ENCODE measurements at places on chromosomes 6 and 20.

- no peak for DNase-seq
Observed at GRCh38 chr6:132758689-132759088, 985 bp upstream of the VNN2 start.

GRCh38 chr20:64095927-64096326, 11.4 kb downstream of the NPBWR2 start:
- DNase-seq: no peak

GRCh38 chr6:152775428-152775827, 24.8 kb downstream of the VIP start:
- no peak for DNase-seq

GRCh38 chr6:158905277-158905676, 86.1 kb upstream of the EZR start:
- no peak for DNase-seq

- no peak for DNase-seq
Observed at GRCh38 chr20:38079353-38079752, 45.8 kb downstream of the RPRD1B start.

- no peak for DNase-seq
Observed at GRCh38 chr6:46652232-46652602, 401 bp downstream of the CYP39A1 start.

- DNase-seq: no peak
Observed at GRCh38 chr6:44624226-44624625, 236.7 kb downstream of the CDC5L start.

GRCh38 chr6:131159578-131159977, 24.3 kb downstream of the AKAP7 start:
- DNase-seq: no peak

DNA sequence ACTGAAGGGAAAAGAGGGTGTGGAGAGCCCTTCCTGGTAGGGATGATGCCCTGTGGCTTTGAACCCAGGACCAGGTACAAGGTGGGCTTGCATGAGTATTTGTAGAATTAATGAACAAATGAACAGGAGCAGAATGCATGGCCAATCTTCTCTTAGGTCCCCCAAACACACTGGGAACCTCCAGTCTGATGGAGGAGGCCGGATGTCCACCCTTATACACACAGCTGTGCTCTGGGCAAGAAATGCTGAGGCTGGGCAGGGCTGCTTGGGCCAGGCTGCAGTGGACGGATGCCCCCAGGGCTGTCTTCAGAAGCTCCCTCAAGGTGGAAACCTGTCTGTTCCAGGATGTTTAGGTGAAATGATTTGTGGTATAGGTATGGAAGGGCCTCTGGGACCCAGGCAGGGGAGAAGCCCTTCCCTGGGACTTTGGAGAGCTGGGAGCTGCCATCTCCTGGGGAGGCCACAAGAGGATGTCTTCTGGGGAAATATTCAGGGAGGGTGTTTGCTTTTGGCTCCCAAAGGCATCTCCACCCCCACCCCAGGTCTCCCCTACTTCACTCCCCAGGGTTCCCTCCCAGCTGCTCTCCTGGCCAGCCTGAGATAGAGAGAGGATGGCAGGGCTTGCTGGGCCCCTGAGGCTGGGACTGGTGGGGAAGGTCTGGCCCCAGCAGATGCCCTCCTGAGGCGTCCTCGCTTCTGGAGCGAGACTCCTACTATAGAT, 23.3 kb downstream of the VEGFA start:
- no peak for DNase-seq

DNA sequence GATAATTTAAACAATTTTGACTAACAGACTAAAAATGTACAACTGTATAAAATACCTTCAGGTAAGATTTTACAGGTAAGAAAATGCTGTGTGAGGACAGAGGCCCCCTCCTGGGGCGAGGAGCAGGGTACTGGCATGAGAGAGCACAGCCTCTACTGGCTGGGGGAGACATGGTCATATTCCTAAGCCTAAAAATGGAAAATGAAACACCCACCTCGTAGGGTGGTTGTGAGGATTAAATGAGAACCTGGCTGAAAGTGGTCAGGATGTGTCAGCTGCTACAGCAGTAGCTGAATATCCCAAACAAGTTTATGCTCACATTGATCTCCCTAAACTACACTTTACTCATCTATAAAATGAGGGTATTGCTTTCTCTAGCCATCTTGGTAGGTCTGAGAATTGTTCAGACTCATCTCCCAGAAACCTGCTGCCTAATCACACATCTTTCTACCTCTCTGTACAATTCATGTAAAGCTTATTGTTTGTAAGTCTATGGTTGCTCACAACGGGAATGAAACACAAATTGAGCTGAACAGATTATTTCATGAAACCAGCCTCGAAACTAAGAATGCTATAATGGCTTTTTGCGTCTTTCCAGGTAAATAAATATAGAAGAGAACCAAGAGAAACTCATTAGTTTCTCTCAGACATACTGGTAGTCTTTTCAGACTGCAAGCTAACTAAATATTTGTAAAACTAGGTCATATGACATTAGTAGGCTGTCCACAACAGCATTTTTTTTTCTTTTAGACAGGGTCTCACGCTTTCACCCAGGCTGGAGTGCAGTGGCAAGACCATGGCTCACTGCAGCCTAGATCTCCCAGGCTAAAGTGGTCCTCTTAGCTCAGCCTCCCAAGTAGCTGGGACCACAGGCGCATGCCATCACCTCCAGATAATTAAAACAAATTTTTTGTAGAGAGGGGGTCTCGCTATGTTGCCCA, 69.6 kb downstream of the POPDC3 start:
- DNase-seq: no peak

DNA sequence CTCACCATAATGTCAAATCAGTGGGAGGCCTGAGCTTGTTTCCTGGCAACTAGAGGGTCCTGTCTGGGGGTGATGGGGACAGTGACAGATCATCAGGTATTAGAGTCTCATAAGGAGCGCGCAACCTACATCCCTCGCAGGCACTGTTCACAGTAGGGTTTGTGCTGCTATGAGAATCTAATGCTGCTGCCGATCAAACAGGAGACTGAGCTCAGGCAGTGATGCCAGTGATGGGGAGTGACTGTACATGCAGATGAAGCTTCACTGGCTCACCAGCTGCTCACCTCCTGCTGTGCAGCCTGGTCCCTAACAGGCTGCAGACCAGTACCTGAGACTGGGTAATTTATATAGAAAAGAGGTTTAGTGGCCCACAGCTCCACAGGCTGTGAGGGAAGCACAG, 147.3 kb downstream of the TTLL2 start:
- no peak for DNase-seq

- no peak for DNase-seq
Observed at GRCh38 chr6:113362301-113363047, 494.7 kb upstream of the MARCKS start.

DNA sequence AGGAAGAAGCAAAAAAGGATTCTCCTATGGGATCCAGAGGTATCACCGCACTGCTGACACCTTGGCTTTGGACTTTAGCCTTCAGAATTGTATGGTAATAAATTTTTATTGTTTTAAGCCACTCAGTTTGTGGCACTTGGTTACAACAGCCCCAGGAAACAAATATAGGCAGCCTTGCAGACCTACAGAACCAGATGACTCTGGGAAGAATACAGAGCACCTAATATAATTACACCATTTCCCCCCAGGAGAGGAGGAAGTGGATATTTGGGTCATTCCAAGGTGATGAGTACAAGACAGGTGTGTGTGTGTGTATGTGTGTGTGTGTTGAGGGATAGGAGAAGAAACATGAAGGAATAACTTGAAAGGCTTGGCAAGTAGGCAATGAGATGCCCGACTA, 84.2 kb upstream of the ENPP5 start:
- DNase-seq: no peak

GRCh38 chr6:70797625-70798024, 129.9 kb downstream of the SMAP1 start:
- DNase-seq: no peak

GRCh38 chr6:85402922-85403321, 47.0 kb upstream of the NT5E start:
- DNase-seq: no peak

- DNase-seq: no peak
Observed at GRCh38 chr6:160791981-160792418, 90.0 kb downstream of the PLG start.

DNA sequence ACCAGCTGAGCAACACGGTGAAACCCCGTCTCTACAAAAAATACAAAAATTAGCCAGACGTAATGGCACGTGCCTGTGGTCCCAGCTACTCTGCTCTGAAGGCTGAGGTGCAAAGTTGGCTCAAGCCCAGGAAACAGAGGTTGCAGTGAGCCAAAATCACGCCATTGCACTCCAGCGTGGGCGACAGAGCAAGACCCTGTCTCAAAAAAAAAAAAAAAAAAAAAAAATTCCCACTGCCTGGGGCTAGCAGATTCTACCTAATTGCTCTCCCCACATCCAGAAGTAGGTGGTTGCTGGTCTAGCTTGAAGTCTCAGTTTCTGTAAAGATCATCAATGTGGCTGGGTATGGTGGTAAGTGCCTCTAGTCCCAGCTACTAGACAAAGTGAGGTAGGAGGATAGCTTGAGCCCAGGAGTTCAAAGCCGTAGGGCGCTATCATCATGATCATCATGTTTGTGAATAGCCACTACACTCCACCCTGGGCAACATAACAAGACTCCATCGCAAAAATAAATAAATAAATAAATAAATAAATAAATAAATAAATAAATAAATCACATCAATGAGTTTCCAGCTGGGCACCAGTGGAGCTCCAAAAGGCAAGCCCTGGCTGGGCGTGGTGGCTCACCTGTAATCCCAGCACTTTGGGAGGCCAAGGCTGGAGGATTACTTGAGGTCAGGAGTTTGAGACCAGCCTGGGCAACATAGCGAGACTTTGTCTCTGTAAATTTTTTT, 6.3 kb upstream of the AP5S1 start:
- DNase-seq: no peak

GRCh38 chr6:42147138-42147562, 4.7 kb upstream of the C6orf132 start:
- DNase-seq: no peak

- no peak for DNase-seq
Observed at GRCh38 chr20:22762576-22763256, 178.3 kb upstream of the FOXA2 start.

- no peak for DNase-seq
Observed at GRCh38 chr6:103723438-103724322, 1136.0 kb downstream of the HACE1 start.

DNA sequence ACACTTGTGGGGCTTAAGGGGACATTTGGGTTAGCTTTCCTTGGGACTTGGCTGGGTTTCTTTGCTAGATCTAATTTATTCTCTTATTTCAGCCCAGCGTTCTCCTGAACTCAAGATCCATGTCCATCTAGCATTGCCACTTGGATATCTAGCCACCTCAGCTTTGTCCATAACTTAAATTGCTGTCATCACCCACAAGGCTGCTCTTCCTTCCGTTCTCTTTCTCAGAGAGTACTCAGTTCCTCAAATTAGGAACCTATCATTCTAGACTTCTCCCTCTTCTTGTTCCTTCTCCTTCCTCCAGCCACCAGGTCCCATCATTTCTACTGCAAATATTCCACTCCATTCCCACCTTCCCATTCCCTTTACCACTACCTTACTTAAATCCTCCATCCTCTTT, 4.3 kb downstream of the SMIM26 start:
- no peak for DNase-seq

DNA sequence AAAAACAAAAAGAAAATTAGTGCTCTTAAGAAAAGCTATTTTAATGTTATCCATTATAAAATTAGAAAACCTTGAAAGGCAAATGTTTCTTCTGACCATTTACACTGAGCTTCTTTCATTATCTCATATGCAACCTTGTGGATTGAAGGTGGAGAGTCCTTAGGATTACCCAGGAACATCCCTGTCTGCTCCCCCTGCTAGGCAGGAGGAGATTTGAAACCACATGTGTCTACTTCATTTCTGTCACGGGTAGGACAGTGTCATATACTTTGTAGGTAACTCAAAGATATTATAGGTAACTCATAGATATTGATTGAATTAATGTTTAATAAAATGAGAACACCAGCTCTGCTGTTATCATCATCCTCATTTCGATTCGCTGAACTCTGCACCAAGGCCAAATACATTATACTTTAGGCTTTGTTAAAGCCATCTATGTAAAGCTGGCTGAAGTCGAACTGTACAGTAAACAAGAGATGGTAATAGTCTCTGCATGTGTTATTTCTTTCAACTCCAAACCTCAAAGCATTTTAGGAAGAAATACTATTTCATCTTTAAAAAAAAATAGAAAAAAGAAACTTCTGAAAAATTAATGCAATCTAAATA, 49.5 kb downstream of the HDAC2 start:
- DNase-seq: no peak

GRCh38 chr6:6892744-6893583, 214.8 kb upstream of the RREB1 start:
- DNase-seq: no peak

DNA sequence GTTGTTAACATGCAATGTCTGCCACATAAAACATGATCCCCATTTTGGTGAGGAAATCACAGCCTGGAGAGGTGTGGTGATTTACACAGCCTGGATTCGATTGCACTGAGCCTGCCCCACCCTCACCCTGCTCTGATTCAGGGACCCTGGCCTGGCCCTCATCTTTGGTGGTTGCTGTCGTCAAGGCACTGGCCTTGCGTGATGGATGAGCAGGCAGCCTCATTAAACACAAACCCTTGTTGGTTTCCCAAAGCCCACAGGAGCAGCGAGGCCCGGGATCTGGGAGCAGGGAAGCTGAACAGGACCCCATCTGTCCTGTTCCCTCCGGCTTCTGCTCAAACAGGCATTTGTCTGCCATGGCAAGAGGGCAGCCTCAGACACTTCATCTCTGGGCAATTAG, 70.8 kb downstream of the CHMP4B start:
- DNase-seq: no peak

DNA sequence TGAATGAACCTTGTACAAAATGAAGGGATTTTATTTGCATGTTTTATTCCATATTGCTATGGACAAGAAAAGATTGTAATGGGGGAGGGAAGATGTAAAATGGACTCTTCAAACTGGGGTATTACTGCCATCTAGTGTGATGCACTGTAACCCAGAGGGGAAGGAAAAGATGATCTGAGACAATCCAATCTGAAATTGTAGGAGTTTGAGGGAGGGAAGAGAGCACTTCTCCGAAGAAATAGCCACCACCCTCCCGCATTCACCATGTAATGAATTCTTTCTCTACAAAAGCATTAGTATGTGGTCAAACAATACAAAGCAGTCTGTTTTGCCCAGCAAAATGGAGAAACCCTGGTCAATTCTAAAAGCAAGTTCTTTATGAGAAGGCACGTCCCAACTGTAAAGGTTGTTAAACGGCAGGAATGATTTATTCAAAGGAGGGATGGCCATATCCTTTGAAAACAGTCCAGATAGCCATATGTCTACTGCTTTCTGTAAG, 679.5 kb upstream of the NRSN1 start:
- no peak for DNase-seq

GRCh38 chr6:11208267-11208666, 24.2 kb downstream of the NEDD9 start:
- DNase-seq: no peak

GRCh38 chr20:62496568-62497218, 20.9 kb upstream of the GATA5 start:
- no peak for DNase-seq

GRCh38 chr6:143015300-143015706, 45.4 kb upstream of the AIG1 start:
- DNase-seq: no peak

GRCh38 chr6:11262242-11262641, 29.8 kb upstream of the NEDD9 start:
- no peak for DNase-seq

GRCh38 chr20:9514072-9514460, 324 bp upstream of the LAMP5 start:
- no peak for DNase-seq
